ENCODE measurements at places on chromosomes 12 and 14.

DNA sequence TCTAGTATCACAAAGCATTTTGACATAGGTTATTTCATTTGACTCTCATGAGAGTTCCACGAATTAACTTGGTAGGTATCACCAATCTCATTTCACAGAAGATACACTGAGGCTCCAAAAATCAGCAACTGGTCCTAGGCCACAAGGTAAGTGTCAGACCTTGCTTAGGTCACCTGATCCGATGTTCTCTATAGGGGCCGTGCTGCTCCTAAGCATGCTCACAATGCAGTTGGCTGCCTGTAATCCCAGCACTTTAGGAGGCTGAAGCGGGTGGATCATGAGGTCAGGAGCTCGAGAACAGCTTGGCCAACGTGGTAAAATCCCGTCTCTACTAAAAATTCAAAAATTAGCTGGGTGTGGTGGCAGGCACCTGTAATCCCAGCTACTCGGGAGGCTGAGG lies 78.7 kb upstream of the FOXN3 start:
- no peak for DNase-seq

- no peak for DNase-seq
These were observed 113.9 kb upstream of the MYL2 start for GRCh38 chr12:111034083-111034885.

- no peak for DNase-seq
These were observed 13.3 kb downstream of the PCNX1 start for GRCh38 chr14:70920608-70921007.

DNA sequence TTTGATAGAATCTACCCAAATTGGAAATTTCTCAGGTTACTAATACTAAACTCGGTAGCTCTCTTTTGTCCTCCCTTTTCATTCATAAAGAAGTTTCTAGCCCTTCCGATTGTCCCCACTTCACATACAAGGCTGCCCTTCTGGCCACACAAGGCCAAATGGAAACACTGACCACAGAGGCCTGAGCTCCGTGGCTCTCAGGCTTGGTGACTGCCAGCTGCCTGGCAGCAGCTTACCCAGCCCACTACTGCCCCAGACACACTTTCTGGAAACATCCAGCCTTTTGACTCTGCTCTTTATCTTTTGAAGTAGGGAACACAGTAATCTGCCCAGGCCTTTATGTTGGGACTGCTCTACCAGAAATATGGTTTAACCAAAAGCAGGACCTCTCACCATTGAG lies 167.2 kb downstream of the GCH1 start:
- no peak for DNase-seq

GRCh38 chr14:106120101-106120500 lies 593.7 kb downstream of the TMEM121 start:
- no peak for DNase-seq

DNA sequence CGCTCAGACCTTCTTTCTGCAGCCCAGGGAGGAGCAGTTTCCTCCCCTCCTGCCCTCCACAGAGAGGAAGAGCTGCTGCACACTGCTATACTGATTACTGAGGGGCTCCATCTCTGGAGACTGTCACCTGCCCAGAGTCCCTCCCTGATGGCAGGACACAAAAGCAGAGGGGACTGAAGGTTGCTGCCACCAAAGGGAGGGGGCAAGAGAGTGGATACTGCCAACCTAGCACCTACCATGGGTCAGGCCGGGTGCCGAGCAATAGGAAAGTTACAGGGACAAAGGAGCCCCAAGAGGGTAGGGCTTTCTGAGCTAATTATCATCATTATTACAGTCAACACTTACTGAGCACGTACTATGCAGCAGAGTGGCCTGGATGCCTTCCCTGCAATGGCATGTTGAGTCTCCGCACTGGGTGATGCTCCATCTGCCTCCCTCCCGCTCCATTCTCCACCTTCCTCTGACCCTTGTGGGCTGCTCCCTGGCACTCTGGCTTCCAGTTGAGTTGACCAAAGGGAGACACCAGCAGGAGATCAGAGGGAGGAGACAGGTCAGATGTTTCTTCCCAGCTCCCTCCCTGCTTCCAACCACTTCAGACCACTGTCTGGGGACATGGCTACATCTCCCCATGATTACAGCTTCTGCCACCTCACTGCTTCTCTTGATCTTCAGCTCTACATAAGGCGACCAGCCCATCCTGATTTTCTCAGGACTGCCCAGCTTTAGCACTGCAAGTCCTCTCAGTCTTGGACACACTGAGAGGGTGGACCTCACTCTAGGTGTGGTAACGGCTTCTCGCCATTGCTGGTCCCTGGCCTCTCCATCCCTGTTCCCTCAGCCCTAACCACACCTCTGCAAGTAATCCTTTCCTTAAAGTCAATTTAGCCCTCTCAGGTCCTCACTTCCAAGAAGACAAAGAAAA lies 2.6 kb upstream of the KRT79 start:
- DNase-seq, result no peak

- no peak for DNase-seq
These were observed 144.1 kb downstream of the SUDS3 start for GRCh38 chr12:118520214-118521035.

DNA sequence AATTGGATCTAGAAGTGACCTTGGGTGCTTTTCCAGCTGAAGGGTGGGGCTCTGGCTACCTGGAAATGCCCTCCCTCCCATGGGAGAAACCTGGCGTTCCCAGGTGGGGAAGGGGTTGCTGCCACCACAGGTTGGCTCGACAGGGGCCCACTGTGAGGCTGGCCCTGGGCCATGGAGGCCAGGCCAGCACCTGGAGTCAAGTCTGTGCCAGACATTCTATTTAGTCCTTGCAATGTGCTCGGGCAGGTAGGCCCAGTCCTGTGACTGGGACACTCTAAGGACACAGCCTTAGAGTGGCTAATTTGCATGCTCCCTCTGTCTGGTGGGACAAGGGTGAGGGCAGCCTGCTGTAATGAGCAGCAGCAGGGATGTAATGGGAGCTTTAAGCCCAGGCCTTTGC lies 11.9 kb downstream of the VRTN start:
- no peak for DNase-seq

- no peak for DNase-seq
These were observed 72.8 kb upstream of the NPAS3 start for GRCh38 chr14:32865827-32866376.

GRCh38 chr12:3352230-3352629 lies 138.8 kb upstream of the PRMT8 start:
- DNase-seq, result no peak

DNA sequence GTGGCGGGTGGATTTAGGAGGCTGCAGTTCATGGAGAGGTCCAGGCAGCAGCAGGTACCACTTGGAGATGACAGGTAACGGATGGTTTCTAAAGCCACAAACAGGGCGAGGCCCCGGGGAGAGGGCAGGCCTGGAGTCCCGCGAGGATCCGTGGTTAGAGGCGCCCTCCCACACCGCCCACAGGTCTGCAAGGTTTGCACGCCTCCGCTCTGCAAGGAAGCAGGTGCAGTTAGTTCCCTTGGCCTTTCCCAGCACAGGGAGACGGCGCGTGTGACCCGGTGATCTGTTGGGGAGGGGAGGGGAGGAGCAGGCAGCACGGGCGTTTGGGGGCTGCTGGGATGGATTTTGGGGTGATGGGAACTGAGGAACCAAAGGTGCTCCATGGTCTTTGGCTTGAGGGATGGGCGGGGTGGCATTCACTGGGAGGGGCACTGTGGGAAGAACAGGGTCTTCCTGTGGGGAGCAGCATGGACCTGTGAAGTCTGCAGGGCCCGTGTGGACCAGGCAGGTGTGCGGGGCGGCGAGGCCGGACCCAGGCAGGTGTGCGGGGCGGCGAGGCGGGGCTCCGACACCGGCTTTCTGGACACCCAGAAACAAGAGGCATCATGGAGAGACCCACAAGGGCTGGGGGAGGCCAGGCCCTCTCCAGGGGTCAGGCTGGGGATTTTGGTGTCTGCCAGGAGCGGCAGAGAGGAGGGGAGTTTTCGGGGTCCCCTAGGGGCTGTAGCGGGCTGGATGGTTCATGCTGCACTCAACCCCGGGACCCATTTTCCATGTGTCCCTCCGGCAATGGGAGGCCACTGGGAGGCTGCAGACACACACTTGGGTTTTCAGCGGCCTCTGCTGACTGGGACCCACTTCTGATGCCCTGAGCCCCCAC lies 29.1 kb downstream of the NOC4L start:
- peak; percentile 44 for DNase-seq

DNA sequence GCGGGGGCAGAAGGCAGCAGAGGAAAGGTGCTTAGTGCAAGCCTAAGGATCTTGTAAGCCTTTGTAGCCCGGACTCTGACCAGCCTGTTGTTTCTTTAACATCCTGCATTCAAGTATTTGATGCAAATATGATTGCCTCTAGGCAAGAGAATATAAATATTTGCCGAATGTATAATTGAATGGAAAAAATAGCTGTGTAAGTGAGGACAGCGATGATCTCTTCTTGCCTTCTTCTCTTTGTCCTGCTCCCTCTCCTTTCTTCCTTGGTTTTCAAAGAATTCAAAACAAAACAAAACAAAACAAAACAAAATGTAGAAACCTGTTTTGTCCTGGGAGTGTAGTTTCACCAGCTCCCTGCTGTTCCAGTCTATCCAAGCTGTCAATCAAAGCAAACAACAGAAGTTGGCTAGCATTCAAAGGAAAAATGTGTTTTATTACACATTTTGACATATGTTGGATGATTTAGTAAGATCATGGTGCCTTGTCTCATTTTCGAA lies 74.9 kb upstream of the CPM start:
- DNase-seq, result no peak

GRCh38 chr12:6092784-6093722 lies 31.4 kb downstream of the VWF start:
- no peak for DNase-seq

DNA sequence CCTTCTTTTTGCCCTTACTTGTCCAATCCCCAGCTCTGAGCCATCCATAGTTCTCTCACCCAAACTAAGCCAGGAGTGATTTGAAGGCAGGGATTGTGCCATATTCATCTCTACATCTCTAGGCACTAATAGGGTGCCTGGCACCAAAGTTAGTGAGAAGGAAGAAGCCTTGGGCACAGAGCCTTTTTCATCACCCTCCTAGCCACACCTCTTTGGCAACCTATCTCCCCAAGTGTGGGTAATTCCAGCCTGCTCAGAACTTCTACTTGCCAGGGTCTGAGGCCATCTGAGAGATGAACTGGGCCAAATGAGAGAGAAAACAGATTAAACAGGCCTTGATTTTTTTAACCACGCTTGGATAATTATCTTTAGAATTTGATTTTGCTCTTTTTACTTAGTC lies 61.3 kb downstream of the PHLDA1 start:
- DNase-seq, result no peak

- no peak for DNase-seq
These were observed 122.7 kb upstream of the LMNTD1 start for GRCh38 chr12:25675808-25676207.

DNA sequence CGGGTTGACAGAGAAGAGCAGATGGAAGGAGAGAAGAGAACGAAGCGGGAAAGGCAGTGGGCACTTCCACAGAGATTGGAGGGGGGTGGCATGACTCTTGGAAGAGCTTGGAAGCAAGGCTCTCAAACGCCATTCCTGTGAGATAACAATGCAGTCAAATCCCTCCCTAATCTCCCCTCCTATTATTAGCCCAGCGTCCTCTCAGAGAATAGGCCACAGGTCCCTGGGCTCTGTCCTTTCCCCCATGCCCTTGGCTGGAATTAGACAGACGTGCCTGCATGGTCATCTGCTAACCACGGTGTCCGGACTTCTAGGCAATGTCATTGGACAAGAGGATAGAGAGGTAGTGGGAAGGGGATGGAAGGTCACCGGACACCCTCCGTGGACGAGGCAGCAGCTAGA lies 8.0 kb upstream of the MYH7 start:
- DNase-seq, result no peak

GRCh38 chr12:8572507-8572906 lies 31.8 kb upstream of the CLEC4E start:
- DNase-seq, result no peak

DNA sequence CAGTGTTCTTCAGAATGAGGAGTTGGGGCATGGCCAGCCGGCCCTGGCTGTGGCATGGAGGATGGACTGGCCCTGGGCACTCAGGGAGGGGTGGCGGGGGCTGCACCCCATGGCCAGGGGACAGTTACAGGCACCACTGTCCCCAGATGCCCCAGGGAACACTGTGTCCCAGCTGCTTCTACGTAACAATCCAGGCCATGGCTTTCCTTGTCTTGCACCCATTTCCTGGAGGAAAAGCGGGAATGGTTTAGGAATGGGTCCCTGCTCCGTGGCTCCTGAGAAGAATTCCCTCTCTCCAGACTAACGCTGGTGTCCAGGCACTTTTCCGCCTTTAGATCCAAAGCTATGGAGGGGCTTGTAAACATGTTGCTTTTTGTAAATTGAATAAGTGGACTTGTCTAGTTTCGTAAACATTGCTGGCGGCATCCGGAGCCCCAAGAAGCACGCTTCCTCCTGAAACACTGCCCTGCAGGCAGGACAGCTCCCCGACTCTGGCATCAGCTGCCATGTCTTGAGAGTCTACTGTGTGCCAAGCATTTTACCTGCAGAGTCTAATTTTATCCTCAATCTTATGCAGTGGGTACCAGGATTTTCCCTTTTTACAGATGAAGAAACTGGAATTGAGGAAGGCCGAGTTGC lies 238.3 kb downstream of the SLC41A2 start:
- DNase-seq, result no peak

GRCh38 chr12:63922474-63922873 lies 78.0 kb downstream of the SRGAP1 start:
- DNase-seq, result no peak

DNA sequence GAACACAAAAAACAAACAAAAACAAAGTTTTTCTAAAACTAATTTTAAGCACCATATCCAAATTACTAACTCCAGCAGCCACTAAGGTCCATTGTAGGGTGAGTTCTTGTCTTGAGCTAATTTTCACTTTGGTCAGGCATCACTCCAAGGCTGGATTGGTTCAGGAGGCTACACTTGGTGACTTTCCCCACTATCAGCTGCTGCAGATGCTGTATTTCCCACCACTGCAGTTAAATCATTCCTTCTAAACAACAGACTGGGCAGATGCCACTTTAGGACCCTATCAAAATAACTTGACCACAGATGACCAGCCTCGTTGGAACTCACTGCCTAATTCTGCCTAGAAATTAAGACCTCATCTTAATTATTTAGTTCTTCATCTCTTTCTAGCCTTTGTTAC lies 140.5 kb downstream of the SLC16A7 start:
- no peak for DNase-seq

Measured in CD4-positive, alpha-beta T cell (primary cell).